Pons (tissue), 1 donor: ENCODE measurements at places on chromosomes 6 and 20.

- no peak for DNase-seq
Measured at GRCh38 chr6:106736502-106736901, 107.1 kb downstream of the QRSL1 start.

DNA sequence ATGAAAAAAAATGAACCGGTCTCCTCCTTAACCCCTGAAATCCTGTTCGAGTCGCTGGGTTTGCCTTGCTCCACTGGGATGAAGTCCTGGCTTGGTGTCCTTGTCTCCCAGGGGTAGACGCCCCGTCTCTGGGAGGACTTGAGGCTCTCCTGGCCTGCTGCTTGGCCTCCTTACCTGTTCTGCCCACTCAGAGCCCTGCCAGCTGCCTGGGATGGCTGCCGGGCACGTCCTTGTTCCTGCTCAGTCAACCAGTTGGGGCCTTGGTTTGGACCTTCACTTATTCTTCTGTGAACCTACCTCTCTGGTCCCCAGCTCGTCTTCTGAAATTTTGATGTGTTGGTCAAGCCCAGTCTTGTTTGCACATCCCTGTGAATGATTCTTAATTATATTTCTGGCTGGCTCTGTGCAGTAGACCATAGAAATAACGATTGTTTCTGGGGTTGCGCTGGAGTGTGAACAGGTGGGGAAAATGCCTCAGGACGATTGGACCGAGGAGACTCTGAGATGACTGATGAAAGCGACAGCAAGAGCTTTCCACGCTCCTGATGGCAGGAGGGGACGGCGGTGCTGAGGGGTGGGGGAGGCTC lies 126.5 kb upstream of the ESR1 start:
- no peak for DNase-seq

DNA sequence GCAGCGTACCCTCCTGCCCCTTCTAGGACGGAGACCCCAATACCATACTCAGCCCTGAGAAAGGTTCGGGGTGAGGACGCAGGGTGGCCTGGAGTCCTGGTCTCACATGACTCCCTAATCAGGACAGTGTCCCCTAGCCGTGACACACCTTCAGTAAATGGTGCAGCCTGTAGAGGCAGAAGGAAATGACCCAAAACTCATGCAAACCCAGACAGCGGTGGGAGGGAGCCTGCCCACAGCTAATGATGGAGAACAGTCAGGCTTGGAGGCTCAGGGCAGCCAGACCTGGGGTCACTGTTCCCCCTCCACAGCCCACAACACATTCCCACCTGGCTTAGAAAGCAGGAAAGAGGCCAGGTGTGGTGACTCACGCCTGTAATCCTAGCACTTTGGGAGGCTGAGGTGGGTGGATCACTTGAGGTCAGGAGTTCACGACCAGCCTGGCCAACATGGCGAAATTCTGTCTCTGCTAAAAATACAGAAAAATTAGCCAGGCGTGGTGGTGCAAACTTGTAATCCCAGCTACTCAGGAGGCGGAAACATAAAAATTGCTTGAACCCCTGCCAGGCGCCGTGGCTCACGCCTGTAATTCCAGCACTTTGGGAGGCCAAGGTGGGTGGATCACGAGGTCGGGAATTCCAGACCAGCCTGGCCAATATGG lies 8.8 kb upstream of the HMGA1 start:
- DNase-seq, result no peak

DNA sequence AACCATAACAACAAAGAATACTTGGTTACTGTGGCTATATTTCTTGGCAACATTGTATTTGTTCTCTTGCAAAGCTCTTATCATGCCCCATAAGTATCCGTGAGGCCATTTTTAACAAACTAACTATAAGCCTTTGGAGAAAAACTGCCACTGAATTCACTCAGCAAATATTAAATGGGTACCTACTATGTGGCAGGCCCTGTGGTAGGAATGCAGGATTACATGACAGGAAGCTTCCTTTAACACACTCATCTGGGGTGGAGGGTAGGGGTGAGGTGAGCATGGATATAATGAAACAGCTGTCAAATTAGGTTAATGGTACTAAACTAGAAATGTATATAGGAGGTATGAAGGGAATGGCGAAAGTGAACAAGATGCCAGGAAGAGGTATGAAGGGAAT lies 504.8 kb downstream of the MEI4 start:
- no peak for DNase-seq
